ENCODE measurements at places on chromosomes 3 and 15.

GRCh38 chr3:112486811-112487505 is 12.3 kb downstream of the BTLA start:
- no peak for DNase-seq

DNA sequence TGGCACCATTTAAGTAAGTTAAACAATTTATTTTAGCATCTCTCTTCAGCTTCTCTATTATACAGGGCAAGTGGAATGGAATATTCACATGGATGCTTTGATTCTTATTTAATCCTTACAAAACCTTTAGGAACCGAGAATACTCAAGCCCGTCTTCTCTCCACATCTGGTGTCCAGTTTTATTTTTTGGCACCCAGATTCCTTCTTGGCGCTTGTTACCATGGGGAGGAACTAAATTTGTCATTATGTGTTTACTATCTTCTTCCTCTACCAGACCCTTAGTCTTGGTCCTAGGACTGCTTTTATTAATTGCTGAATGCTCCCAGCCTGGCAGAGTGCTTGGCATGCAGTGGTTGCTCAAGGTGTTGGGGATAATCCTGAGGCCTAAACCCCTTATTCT is 138.8 kb downstream of the CACNA2D3 start:
- no peak for DNase-seq

- no peak for DNase-seq
Observed at GRCh38 chr3:47661121-47661752, 82.6 kb upstream of the CSPG5 start.

DNA sequence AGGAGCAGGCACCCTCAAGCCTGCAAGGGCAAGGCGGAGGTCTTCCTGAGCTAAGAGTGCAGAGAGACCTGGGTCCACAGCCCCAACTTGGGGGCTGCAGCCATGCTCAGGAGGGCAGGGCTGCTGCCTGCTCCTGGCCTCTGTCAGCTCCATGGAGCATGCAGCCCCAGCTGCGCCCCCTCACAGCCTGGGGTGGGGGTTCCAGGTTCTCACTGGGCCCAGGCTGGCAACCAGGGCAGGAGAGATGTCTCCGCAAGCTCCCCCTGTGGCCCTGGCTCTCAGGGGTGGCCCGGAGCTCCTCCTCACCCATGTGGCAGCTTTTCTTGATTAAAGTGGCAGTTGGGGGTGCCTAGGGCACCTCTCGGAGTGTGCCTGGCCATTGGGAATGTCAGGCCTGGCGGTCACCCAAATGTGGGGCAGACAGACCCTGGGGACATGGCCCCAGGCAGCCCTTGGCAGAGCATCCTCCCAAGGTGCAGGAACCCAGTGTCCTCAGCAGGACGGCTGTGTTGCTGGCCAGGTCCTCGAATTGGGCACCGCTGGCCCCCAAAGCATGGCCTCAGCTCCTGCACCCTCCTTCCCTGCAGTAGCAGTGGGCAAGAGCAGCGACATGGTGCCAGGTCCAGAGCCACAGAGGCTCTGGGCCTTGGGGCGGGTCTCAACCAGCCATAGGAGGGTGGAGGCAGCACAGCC is 210.1 kb upstream of the MLF1 start:
- no peak for DNase-seq

- DNase-seq, result no peak
Observed at GRCh38 chr3:48058091-48058490, 41.9 kb upstream of the MAP4 start.

Measured in NCI-H2029 (cell line).